ENCODE measurements at places on chromosomes 3 and 15.

GRCh38 chr3:189981668-189982067, 139.0 kb downstream of the P3H2 start:
- no peak for DNase-seq

DNA sequence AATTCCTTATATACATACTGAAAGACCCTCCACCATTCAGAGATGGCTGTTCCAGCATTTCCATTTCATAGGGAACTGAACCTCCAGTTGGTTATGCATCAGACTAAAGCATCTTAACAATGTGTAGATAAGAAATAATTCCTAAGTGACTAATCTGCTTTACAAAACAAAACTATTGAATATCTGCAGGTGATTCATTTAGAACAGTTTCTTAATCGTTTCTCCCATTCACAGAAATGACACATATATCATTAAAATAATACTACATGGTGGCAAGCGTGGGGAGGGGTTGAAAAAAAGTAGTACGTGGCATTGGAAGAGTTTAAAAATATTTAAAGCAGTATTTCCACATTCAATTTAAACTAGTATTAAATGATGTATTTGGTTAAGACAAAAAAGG, 19.5 kb downstream of the COPS2 start:
- DNase-seq, result no peak

DNA sequence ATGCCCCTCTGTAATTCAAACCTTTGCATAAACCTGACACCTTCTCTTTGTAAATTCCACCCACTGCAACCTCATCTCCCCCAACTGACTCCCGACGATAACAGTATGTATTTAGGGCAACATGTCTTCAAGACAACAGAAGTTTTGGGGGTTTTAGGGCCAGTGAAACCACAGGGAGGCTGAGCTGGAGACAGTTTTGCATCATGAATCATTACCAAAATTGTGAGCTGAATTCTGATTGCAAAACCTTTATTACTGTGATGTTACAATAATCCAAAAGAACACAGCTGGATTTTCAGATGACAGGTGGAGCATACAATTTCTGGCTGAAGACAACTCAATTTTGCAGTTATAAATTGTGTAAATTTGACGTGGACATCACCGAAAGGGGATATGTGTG, 281.3 kb upstream of the TTC14 start:
- DNase-seq, result no peak

- no peak for DNase-seq
Observed at GRCh38 chr3:107699682-107700081, 176.9 kb downstream of the BBX start.

DNA sequence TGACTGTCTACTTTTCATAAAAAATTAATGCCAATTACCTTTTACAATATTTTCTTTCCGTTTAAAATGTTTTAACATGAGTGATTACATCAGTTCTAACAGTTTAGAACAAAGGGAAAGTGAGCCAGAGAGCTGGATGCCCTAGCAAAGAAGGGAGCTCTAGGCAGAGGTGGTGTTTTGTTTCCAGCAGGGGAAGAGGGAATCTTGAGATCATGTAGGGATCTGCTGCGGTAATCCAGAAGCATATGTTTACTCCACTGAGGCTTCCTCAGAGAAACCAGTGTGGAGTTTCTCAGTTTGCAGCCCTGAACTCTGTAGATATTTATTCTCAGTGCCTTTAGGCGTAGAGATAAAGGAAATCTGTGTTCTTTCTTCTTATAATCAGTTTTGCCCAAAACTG, 399.3 kb downstream of the NLGN1 start:
- DNase-seq, result no peak

DNA sequence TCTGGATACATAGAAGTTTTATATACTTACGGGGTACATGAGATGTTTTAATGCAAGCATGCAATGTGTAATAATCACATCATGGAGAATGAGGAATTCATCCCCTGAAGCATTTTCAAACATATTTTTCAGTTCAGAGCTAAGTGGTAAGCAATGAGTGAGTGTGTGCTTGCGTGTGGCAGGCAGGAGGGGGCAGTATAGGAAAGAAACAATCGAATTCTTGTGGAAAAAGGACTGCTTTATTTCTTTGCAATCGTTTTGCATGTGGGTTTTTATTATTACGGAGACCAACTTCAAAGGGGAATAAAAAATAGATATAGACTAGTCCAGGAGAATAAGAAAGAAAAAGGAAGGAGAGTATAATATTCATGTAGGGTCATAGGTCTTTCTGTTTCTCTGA, 271.6 kb downstream of the CHL1 start:
- no peak for DNase-seq

DNA sequence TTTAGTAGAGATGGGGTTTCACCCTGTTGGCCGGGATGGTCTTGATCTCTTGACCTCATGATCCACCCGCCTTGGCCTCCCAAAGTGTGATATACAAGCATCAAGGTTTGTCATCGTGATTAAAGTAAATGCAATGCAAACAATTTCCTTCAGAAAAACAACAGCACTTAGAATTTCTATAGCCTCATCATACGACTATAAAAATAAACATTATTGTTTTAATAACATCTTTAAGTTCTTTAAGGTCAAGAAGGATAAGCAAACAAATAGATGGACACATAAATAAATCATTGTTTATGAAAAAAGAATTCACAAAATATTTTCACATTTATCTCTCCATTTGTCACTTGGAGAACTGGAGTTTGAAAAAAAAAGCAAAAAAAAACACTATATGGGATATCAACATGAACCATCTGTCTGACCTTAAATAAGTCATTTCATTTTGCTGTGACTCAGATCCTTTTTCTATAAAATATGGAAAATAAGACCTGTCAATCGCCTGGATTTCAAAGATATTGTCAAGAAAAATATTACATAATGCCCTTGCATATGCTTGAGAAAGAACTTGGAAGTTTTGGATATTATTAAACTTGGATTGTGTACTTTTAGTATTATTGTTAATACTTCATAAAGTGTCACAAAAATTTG, 642.0 kb upstream of the KCNMB2 start:
- DNase-seq, result no peak

DNA sequence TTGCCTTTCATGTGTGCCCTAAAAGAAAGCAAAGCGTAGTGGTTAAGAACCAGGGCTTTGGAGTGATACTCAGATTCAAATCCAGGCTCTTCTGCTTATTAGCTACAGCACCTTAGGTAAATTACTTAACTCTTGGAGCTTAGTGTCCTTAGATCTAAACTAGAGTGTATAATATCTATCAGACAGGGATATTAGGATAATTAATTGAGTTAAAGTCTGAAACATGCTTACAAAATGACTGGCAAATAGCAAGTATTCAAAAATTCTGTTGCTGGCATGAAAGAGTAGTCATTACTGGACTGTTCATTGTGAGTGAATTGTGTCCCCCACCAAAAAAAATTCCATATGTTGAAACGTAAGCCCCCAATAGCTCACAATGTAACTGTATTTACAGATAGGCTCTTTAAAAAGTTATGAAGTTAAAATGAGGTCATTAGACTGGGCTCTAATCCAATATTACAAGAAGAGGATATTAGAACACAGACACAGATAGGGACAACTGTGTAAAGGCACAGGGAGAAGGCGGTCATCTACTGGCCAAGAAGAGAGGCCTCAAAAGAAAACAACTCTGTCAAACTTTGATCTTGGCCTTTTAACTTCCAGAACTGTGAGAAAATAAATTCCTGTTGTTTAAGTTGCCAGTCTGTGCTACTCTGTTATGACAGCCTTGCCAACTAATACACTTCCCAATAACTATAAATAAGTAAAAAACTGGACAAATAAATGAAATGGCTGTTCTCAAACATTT, 60.4 kb upstream of the LRRC3B start:
- DNase-seq, result no peak

GRCh38 chr15:25740383-25741255, 122.5 kb downstream of the ATP10A start:
- no peak for DNase-seq

All from NCI-H446 (cell line).